Esophagus squamous epithelium (tissue), 5 donors: ENCODE measurements at places on chromosomes 6 and 20.

GRCh38 chr6:148455674-148456558, 113.3 kb downstream of the SASH1 start:
- DNase-seq: no peak

- DNase-seq: no peak
Measured at GRCh38 chr6:150899231-150899630, 33.7 kb downstream of the MTHFD1L start.

DNA sequence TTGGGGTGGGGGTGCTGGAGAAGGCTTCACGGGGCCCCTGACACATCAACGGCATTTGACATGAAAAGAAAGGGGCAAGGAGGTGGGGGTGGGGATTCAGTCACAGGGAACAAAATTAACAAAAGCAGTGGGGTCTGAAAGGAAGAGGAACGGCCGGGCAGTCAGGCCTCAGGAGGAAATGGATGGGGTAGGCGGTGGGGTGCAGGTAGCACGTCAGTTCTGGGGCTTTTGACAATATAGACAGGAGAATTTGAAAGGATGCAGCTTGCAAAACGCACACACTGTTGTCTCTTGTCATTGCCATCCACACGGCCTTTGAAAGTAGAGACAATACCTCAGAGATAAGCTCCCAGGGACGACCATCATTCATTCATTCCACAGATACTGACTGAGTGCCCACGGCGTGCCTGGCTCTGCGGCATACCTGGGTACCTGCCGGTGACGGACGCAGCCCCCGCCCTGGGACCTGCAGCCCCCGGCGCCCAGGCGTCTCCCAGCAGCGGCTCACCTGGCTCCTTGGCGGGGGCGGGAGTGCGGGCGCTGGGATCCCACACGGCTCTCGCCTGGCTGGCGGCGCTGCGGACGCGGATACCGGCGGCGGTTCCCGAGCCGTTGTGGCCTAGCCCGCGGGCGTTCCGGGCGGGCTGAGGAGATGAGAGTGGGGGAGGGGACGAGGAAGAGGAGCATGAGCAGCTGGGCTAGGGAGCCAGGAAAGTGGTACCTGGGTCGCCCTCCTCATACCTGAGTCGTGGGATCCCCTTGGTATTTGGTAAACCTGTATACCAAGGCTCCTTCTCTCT, at the start of gene SLC26A8:
TSS of gene SLC26A8 (minus strand) at position 646 of the 800 bp plus-strand sequence. CDS start 4,934 bp downstream, outside the sequence.
- DNase-seq: no peak

- DNase-seq: no peak
Measured at GRCh38 chr20:10521068-10521831, 86.1 kb downstream of the SLX4IP start.

DNA sequence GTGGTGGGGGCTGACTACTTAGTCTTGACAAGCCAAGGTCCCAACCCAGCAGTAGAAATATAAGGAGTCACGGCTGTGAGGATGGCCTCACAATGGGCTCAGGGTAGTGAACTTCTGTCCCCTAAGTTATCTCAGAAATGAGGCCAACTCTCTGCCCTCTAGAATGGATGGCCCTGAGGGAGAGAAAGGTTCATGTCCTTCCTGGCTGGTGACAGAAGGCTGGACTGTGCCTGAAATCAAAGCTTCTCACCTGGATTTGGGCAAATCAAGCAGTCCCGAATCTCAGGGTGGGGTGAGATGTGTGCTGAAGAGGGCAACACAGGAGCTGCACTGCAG, 12.7 kb downstream of the RRP36 start:
- DNase-seq: no peak
